Fibroblast of the aortic adventitia (primary cell): ENCODE measurements at places on chromosomes 12 and 14. TPM values are rescaled to one million over a fixed set of nuclear protein-coding genes. Genes with fewer than 3 reads are reported as not detected.

AQP2 gene
- total RNA-seq, result not detected in 2 replicates

KRT85 gene
- not detected in 2 replicates for total RNA-seq

KIF21A gene
- 10.8 and 10.9 TPM in 2 replicates for total RNA-seq

CPNE6 gene
- total RNA-seq, result not detected in 2 replicates

RIC8B gene
- 5.5 and 15.0 TPM in 2 replicates for total RNA-seq

PSMC1 gene
- 120 and 154 TPM in 2 replicates for total RNA-seq

GPR137C gene
- total RNA-seq, result 0.49 and 1.7 TPM in 2 replicates
